IPS-NIHi11 (cell line): ENCODE measurements at places on chromosomes 1 and 21.

GRCh38 chr1:245687636-245688535 lies 533.1 kb downstream of the KIF26B start:
- DNase-seq: peak; percentile 68

GRCh38 chr1:165753934-165754333 lies 14.7 kb downstream of the TMCO1 start:
- DNase-seq: no peak

DNA sequence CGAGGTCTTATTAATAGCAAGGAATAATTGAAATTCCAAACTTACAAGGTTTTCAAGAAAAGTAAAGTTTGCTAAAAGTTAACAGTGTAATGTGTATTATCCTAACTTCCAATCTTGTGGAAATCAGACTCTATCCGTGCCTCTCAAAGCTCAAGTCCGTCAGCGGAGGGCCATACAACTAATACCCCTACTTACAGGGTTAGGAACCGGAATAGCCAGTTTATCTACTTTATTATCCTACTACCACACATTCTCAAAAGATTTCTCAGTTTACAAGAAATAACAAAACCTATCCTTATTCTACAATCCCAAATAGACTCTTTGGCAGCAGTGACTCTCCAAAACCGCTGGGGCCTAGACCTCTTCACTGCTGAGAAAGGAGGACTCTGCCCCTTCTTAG lies 457.8 kb downstream of the PTPRC start:
- DNase-seq: no peak

DNA sequence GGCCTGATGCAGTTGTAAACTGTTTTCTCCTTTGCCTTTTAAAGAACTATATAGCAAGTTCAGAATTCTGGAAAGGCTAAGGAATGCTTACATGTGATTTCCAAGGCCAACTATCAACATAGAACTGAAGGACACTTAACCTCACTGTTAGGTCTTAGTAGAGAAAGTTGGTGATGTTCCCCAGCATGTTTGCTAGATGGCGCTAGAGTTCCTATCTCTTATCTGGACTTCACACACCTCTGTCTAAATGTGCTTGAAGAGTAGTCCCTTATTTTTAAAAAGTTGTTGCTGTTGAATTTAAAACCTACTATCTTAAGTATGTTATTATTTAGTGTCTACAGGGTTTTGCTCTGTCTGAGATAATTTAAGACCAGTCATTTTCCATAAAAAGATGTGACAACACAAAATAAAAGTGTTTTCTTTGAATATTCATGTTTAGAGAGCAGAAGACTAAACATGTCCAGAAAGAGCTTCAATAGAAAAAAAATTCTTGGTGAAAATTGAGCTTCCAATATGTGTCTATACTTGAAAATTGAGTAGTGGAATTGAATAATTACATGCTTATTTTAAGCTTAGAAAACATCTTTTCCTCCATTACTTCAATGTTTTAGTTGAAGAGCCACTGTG lies 237.3 kb downstream of the S1PR1 start:
- DNase-seq: peak; percentile 49

DNA sequence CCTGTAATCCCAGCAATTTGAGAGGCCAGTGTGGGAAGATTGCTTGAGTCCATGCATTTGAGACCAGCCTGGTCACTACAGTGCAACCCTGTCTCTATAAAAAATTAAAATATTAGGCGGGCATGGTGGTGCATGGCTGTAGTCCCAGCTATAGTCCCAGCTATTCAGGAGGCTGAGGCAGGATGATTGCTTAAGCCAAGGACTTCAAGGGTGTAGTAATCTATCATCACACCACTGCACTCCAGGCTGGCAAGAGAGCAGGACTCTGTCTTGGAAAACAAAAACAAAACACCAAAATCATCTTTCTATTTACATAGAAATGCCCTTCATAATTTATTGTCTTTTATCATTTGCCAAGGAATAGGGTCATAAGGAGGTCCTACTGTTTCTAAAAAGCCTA lies 1274.1 kb upstream of the NCAM2 start:
- no peak for DNase-seq

GRCh38 chr1:43563876-43564539 lies 33.3 kb downstream of the PTPRF start:
- DNase-seq: no peak

GRCh38 chr1:207025146-207025880 lies 7.2 kb downstream of the C1orf116 start:
- no peak for DNase-seq
